ENCODE measurements at places on chromosomes 7 and 10. TPM values are rescaled to one million over a fixed set of nuclear protein-coding genes. Genes with fewer than 3 reads are reported as not detected.
A peak's percentile ranks its signal among the peaks of the same experiment; 100 is the strongest.

Gene SPAG6
- not detected for total RNA-seq

Gene GIGYF1
- total RNA-seq: 20.7 TPM

Gene SUN3
- not detected for total RNA-seq

DNA sequence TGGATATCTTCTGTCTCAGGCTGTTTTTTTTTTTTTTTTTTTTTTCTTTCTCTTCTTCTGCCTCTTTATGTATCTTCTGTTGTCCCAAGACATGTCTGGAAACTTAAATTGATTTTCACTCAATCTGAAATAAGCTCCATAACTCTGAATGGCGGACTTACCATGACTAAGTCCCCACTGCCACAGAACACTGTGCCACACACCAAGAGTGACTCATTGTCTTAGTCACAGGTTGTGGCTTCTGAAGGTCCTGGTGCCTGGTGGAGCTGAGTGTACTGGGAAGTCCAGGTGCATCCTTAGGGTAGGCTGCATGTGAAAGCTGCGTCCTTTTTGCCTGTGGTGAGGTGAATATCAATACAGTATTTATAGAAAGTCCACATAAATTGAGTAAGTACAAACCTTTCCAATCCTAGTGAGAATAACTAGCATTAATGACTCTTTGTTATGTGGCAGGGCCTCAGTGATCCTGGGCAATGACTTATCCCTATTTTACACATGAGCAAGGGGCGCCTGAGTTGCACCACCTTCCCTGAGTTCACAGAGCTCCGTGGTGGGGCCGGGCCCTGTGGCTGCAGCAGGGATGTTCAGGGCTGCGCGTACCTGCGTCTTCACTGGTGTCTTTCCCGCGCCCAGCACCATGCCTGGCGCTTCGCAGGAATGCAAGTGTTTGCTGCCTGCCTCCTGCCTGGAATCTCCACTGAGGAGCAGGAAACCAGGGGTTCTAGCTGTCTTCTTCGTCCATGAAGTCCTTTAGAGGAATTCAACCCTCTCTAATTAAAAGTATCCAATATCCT, 4.3 kb downstream of the PFKP start:
- no peak for DNase-seq

GRCh38 chr7:113636727-113637421, 281.9 kb downstream of the PPP1R3A start:
- peak; percentile 5 for DNase-seq

- no peak for DNase-seq
Observed at GRCh38 chr7:24406053-24406788, 122.2 kb downstream of the NPY start.
